Right ventricle myocardium inferior (tissue), 1 donor: ENCODE measurements at places on chromosomes 16 and 17. TPM values are rescaled to one million over a fixed set of nuclear protein-coding genes. Genes with fewer than 3 reads are reported as not detected.

The MAP3K14 gene
- 14.4 TPM for total RNA-seq

The CFAP97D1 gene
- total RNA-seq = not detected

The HEXIM1 gene
- 33.1 TPM for total RNA-seq

The LITAFD gene
- total RNA-seq = not detected

The RASD1 gene
- total RNA-seq = 45.3 TPM

The ITGAL gene
- 4.2 TPM for total RNA-seq

The ZNF23 gene
- 5.9 TPM for total RNA-seq

The TMEM204 gene
- total RNA-seq = 30.7 TPM

The NPIPB9 gene
- not detected for total RNA-seq

The CRISPLD2 gene
- total RNA-seq = 38.1 TPM

The CALB2 gene
- total RNA-seq = 1.7 TPM

The DNAAF8 gene
- total RNA-seq = 1.5 TPM

The SLFN14 gene
- not detected for total RNA-seq

The TNRC6C gene
- 21.0 TPM for total RNA-seq

The TMED6 gene
- total RNA-seq = not detected

The P2RX1 gene
- 0.16 TPM for total RNA-seq

The HAS3 gene
- total RNA-seq = 0.30 TPM

The CIAO3 gene
- total RNA-seq = 32.2 TPM

The NME1 gene
- total RNA-seq = 18.8 TPM

The TBC1D3E gene
- not detected for total RNA-seq

The SLC38A7 gene
- 32.7 TPM for total RNA-seq

The KCNH6 gene
- total RNA-seq = not detected

The RANGRF gene
- 25.7 TPM for total RNA-seq

The GCGR gene
- total RNA-seq = not detected
